Islet precursor cell (in vitro differentiated cells): ENCODE measurements at places on chromosomes 12 and 14.

GRCh38 chr12:71935594-71935993 is 3.1 kb upstream of the TPH2 start:
- no peak for DNase-seq

GRCh38 chr14:26531894-26532293 is 65.9 kb downstream of the NOVA1 start:
- no peak for DNase-seq

- no peak for DNase-seq
Measured at GRCh38 chr12:120357104-120357503, 11.9 kb downstream of the MSI1 start.

GRCh38 chr12:47851303-47851952 is 31.7 kb upstream of the HDAC7 start:
- no peak for DNase-seq

DNA sequence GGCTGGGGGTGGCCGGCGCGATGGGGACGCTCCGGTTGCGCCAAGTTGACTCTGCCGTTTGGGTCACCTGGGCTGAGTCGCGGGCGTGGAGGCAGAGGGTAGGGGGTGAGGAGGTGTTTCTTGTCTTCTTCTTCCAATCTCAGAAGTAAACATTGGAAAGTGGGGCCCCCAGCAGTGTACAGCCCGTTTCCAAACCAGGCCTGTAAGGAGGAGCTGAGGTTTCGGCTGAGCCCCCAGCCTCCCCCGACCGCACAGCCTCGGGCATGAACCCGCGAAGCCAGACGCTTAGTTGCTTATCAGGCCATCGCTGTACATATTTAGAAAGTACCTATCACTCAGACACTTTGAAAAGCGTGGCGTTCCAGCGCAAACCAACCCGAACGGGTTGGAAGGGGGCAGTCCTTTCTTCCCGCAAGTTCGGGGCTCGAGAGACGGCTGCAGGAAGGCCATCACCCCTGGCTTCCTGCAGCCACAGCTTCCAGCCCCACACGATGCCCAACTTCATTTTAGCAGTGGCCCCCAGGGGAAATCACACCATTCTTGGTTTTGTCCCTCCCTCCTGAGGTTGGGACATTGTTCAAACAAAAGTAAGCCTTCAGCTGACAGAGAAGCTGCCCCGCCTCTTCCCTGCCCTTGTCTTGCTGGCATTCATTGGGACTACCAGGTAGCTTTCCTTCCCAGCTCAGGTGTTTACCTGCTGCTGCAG is 164.1 kb downstream of the ZFP36L1 start:
- DNase-seq, result peak; percentile 97

DNA sequence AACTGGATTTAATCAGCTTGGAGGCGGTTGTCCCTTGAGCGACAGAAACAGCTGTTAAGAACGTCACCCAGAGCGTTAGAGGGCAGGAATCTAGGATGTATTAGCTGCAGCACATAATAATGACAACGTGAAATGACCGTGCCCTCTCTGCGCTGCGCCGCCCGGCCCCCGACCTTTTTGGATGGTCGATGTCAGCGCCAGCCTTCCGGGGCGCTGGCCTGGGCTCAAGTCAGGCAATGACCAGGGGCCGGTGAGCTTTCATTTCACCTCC is 427 bp upstream of the TMEM120B start:
- peak; percentile 68 for DNase-seq

- DNase-seq, result no peak
Measured at GRCh38 chr14:67736771-67737170, 35.1 kb downstream of the RDH12 start.

DNA sequence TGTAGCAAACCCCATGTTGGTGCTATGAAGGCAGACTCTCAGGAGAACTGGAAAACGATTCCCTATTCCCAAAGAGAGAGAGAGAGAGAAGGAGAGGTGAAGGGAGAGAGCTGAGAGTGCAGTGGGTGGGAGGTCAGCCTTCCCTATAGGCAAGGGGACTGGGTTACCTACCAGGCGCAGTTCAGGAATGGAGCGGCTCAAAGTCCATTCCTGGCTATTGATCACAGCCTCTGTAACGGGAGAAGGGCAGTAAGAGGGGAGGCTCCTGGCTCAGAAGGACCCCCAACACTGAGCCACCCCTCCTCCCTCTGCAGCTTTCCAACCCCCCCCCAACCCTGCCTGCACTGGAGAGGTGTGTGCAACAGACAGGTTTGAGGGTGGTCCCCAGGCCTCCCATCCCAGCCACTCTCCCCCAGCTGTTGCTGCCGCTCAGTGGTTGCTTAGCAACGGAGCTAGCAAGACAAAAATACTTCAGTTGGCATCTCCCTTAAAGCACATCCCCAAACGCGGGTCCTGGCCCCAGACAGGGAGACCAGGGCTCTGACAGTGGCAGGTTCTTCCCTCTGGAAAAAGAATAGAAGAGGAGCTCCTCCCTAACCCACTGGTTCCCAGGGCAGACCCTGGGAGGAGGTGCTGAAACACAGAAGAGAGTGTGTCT is 3.2 kb downstream of the AGAP2 start:
- no peak for DNase-seq

- no peak for DNase-seq
Measured at GRCh38 chr12:47034661-47035060, 44.8 kb upstream of the PCED1B start.

GRCh38 chr12:104740668-104741067 is 217.4 kb downstream of the SLC41A2 start:
- DNase-seq, result no peak

DNA sequence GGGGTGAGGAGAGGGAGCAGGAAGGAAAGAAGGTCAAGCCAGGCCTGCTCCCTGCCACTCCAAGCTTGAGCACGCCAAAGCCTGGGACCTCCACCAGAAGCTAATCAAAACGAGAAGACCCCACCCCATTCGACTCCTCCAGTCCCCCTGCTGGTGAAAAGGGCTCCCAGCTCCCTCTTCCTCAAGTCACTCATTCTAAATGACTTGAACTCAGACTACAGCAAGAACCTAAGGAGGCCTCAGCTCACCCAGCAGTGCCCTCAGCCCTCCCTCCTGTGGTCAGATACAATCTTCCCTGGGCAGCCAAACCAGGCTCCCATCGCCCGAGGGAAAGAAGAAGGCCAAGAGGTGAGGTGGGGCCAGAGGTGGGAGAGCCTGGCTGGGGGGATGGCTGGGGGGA is 17.4 kb downstream of the HDAC7 start:
- DNase-seq, result peak; percentile 87

DNA sequence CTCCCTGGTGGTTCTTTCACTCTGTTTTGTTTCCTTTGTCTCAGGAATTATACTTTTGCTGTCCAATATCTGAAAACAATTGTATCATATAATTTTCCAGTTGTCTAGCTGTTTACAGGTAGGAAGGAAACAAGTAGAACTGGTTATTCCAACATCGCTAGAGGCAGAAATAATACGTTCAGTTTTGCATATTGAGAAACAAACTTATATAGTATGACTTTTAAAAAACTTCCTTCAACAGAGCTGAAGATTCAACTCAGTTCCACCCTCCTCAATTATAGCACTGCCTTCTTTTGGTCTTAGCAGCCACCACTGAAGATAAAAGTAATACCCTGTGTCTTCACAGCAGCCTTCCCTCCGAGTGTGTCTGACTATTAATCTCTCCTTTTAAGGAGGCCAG is 214.3 kb downstream of the EFCAB11 start:
- no peak for DNase-seq

- peak; percentile 66 for DNase-seq
Measured at GRCh38 chr12:6262211-6262610, 48.3 kb upstream of the PLEKHG6 start.

DNA sequence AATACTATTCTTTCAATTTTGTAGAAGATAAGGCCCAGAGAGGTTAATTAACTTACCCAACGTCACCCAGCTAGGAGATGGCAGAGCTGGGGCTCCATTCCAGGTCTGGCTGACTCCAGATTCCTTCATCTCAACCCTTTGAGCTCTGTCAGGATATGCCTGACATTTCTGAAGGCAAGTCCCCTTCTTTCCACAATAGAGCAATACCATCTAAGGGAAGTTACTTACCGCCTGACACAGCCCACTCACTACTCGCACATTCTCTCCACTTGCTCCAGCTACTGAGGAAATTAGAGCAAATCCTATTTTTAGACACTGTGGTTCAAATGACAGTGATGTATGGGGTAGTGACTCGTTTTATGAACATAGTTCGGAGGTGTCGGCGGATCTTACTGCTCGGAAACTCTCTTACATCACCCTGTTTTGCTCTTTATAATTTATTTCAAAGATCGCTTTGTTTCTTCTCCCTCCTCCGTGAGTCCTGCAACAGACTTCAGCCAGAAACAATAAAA is 2.0 kb upstream of the WSCD2 start:
- no peak for DNase-seq
